ENCODE measurements at places on chromosomes 5 and 9.
A peak's percentile ranks its signal among the peaks of the same experiment; 100 is the strongest.

- peak; percentile 29 for DNase-seq
Observed at GRCh38 chr5:87944553-87945285, 323.9 kb downstream of the TMEM161B start.

DNA sequence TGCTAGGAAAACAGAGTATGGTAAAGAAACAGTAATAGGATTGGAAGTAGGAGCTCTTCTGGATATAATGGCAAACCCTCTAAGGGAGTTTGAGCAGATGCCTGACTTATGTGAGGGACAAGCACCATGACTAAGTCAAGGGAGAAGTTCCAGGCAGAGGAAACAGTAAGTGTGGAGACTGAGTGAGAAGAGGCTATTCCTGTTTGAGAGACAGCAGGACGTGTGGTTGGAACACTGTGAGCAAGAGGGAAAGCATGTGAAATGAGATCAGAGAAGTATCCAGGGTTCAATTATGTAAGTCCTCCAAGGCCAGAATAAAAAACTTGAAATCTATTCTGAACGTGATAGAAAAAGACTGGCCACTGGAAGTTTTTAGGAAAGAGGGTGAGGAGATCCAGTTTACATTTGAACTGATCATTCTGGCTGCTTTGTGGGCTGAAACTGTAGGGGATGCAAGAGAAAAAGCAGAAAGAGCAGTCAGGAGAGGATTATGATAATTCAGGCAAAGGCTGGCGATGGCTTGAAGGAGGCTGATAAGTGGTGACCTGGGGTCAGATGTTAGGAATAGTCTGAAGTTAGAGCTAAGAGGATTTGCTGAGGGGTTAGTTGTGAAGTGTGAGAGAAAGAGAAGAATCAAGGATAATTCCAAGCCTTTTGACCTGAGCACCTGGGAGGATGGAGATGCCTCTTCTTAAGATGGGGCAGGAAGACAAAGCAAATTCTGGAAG, 19.2 kb downstream of the DMAC1 start:
- no peak for DNase-seq

- DNase-seq, result no peak
Observed at GRCh38 chr9:113446323-113446740, 17.2 kb upstream of the RGS3 start.

- no peak for DNase-seq
Observed at GRCh38 chr5:124072570-124072969, 560.6 kb downstream of the CSNK1G3 start.

DNA sequence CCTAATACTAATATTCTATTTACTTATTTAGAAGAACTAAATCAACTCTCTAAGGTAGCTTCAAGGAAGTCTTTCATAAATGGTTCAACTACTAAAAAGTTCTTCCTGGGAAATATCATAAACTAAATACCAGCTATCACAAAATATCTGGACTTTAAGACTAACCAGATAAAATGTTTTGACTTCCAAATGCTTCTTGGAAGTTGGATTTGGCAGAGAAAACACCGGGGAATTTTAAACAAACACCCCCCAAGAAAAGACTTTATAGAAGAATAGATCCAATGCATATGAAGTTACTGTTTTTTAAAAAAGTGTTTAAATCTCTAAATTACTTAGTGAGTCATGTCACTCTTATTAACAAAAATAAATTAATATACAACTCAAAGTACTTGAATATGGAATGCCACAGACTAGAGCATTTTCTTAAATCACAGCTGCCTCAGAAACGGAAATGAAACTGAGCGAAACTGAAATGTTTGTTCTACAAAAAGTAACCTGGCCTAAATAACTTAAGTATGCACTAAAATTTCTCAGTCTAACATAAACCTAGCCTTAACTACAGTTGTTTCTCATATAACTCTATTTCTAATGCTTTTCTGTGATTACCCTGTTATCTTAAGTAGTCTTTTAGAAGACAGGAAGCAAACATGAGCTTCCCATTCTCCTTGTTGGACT, 6.8 kb downstream of the ABCA1 start:
- no peak for DNase-seq

GRCh38 chr9:1717882-1718281, 297.3 kb upstream of the SMARCA2 start:
- no peak for DNase-seq

- no peak for DNase-seq
Observed at GRCh38 chr5:133116601-133117000, 64.8 kb downstream of the HSPA4 start.

- DNase-seq, result no peak
Observed at GRCh38 chr5:120509053-120509452, 45.0 kb downstream of the PRR16 start.

DNA sequence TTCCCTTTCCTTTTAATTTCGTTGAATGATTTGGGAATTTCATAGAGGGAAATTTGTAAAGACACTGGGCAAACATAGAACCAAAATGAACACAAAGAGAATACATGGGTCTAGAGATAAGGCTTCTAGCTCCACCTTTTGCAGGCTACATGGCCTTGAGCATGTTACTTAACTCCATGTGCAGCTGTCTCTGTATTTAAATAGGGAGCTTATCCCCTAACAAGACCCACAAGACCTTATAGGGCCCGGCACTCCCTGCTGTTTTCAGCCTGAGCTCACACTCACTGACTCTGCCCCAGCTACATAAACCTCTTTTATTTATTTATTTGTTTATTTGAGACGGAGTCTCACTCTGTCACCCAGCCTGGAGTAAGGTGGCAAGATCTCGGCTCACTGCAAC, 30.6 kb upstream of the TLE1 start:
- DNase-seq, result no peak

GRCh38 chr5:67089200-67089725, 107.3 kb downstream of the CD180 start:
- DNase-seq, result peak; percentile 15

DNA sequence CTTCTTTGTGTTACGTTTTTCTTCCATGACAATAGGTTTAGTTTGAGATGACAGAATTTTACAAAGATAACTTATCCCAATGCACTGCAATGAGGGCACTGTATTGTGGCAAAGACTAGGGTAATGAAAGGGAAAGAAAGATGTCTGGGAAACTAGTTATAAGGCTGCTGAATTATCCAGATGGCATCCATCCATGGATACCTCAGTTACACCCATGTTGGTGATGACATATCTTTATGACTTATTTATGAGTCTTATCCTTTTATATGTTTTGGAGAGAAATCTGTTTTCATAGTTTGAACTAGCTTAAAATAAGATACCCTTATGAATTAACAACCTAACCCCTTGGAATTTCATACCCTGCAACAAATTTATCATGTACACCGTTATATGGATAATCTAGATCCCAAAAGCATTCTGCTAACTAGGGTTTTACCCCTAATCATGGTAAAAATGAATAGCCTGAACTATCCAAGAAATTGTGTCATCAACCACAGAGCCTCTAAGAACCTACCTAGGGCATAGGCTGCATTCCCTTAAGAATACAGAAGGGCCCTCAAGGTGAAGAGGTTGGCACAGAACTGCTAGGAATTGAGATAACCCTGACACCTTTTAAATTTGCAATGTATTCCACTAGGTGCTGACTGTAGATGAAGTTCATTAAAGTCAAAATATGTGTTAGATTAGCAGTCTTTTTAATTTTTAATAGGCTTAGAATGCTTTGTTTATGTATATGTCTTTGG, 49.5 kb upstream of the RORB start:
- DNase-seq, result no peak

DNA sequence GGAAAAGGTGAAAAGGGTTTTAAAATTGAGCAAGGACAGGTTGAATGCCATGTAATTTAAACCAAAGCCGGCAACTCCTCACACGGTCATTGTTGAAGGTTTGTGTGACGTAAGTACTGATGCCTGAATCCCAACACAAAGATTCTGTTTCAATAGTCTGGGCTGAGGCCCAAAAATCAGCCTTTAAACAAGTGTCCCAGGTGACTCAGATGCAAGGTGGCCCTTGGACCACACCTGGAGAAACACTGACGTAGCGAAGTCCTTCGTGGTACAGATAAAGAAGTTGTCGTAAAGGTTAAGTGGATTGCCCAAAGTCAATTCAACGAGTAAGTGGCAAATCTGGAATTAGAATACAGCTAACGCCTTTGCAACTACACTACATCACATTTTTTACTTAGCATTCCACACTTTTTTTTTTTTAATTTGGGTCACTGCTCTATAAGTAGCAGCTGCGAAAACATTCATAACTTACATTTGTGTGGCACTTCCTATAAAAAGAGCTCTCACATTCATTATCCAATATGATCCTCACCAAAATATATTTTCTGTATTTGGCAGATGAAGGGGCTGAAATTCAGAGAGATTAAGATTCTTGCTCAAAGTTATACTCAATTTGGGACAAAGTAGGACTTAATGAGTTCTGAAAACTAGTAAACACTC, 111.3 kb downstream of the LPAR1 start:
- no peak for DNase-seq

DNA sequence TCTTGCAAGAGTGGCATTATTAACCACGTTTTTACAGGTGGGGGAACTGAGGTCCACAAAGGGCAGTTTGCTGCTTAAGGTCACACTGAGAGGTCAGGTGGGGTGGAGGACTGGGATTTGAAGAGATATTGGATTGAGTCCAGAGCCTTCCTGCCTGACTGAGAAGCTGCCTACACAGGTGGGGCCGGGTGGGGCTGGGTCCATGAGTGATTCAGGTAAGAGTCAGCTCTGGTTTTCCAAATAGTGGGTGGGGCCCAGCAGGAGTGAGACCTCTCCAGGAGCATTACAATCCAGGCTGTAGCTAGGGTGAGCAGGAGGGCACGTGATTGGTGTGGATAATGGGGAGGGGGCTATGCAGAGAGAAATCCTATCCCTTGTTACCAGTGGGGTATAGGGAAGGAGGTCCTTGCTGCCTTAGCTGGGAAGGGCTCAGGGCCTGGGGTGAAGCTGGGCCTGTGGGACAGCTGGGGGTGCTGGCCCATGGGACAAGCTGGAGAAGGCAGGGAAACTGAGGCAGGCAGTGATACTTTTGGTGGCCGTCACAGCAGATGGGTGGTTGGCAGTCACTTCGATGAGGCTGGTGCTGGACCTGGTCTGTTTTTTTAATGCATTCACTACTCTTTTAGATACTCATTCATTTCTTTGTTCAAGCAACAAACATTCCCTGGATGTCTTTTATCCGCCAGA, 2.9 kb upstream of the PTGS1 start:
- no peak for DNase-seq

DNA sequence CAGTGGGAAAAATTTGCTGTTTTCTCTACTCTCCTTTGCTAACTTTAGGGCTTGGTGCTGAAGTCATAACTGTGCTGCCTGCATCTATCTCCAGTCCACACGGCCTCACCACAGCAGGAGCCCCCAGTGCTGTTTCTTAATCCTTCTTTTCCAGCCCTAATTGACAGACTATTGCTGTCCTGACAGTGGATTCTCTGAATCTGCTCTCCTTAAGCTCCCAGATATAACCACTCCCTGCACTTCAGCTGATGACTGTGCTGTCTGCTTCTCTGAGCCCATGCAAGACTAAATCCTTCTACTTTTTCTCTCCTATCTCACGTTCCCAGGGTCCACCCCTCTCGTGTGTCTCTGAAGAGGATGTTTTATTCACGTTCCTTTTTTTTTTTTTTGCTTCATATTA, 19.7 kb upstream of the GRIA1 start:
- no peak for DNase-seq

- no peak for DNase-seq
Observed at GRCh38 chr5:65032250-65032649, 263.5 kb downstream of the CWC27 start.

DNA sequence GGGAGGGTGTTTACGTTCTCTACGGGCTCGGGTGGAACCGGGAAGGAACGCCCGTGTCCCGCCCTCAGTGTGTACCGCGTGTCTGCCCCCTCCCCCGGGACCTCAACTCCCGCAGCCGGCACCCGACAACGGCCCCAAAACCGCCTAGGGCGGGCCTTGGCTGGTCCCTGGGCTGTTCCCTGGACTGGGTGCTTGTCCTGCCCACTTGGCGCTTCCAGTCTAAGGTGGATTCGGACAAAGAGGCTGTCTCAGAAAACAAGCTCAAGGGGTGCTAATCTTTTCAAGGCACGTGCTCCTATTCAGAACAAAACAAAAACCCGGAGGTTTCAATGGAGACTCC, 379 bp upstream of the CLK4 start:
- no peak for DNase-seq

GRCh38 chr9:92185681-92186080, 70.5 kb upstream of the SPTLC1 start:
- no peak for DNase-seq

DNA sequence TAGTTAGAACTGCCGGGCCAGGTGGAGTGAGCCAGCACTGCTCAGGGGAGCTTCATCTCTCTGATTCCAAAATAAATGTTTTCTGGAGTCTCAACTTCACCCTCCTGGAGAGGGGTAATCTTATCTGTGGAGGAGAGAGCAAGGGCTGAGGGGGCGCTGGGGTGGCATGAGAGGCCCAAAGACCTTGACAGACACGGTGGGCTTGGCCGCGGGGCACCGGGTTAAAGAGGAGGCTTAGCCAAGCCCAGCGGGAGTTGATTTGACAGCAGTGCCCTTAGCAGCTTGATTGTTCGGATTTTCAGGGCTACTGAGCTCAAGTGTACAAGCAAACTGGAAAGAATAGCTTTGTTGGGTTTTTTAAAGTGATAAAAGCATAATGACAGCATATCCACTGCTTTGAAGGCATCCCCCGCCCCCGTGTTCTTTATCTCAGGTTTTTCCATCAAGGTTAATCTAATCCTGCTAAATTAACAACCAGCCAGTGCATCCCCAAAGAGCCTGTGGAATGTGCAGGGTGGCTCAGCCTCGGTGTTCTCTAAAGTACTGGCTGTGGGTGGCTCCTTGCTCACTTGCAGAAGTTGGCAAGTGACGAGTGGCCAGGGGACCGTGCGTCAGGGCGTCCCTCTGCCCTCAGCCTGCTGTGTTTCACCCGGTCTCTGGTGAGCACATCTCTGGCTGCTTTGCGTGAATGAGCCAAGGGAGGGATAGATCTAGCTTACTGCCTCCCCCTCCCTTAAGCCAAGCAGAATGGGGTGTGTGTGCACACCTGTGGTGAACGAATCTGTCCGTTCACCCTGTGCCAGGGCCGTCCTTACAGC, 5.5 kb downstream of the QRFP start:
- no peak for DNase-seq

DNA sequence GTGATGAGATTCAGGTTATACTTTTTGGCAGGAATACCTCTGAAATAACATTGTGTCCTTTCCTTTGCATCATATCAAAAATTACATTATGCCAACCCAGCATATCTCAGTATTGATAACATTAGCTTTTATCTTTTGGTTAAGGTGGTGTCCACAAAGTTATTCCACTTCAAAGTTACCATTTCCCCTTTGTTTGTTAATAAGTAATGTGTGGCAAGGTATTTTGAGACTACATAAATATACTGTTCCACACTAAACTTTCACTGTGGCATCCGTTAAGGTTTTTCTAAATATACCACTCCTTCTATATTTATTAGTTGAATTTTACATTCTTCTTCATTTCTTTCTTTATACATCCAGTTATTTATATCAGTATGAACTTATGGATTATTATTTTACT, 14.1 kb upstream of the ARHGEF37 start:
- no peak for DNase-seq

All from heart left ventricle (tissue), 16 donors.